ENCODE measurements at places on chromosomes 2 and 18.

- no peak for DNase-seq
Measured at GRCh38 chr2:28101892-28102291, 211.4 kb downstream of the BABAM2 start.

DNA sequence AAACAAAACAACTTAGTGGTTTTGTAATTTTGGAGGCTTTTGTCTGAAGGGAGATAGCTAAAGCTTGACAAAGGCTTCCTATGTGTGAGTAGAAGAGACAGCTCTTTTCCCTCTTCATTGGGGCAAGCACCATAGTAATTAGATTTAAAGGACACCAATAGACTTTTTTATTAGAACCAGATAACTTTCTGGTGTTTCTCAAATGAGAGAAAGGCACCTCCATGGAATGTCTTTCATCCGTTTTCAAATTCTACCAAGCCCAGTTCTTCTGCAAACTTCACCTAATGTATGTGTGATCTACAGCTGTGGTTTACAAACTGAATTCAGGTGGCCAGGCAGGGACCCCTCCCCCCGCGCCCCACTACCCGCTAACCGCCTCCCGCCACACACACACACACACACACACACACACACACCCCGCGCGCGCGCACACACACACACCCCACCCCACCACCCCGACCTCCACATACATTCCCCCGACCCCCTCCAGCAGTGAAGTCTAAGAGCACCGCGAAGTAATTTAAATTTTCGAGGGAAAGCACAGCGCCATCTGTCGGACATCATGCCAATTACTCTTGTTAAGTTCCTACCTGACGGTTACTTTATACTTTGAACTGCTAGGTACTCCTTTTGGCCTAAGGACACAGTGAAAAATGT, 31.6 kb upstream of the PPP1R1C start:
- DNase-seq, result peak; percentile 35

GRCh38 chr18:10101729-10102128, 187.9 kb downstream of the VAPA start:
- no peak for DNase-seq

GRCh38 chr2:9292426-9292825, 85.8 kb downstream of the ASAP2 start:
- DNase-seq, result no peak

DNA sequence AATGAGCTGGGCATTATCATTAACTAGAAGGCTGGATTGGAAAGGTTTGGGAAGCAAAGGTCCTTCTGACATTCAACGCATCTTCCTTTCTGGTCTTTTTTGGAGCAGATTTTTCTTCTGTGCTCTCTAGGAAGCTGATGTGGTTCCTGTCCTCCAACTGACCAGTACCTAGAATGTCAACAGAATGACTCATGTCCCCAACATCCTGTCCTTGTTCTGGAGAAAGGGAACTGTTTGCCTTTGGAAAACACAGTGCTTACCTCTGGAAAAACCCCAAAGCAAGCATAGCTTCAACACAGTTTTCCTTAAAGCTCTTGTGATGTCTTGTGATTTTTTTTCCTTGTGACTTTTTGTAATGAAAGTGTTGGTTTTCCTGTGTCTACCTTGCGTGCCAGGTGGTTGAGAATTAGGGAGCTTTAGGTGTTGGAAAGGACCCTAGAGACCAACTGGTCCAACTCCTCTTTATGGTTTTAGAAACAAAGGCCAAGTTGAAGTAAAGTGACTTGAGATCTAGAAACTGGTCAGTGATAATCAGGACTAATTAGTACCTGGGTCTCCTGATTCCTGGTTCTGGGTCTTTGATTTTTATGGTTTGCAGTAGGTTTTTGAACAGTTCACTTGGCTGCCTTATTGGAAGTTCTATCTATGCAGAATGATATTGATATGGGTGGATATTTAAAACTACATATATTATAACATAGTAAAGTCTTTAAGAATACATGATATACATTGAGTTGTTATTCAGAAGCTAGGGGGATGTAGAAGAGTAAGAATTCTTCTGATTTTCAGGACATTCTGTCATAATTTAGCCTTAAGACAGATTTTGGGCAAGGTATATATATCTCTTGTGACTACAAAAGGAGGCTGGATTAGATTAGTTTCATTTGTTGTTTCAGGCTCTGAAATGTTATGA, 70.5 kb downstream of the FMNL2 start:
- no peak for DNase-seq

DNA sequence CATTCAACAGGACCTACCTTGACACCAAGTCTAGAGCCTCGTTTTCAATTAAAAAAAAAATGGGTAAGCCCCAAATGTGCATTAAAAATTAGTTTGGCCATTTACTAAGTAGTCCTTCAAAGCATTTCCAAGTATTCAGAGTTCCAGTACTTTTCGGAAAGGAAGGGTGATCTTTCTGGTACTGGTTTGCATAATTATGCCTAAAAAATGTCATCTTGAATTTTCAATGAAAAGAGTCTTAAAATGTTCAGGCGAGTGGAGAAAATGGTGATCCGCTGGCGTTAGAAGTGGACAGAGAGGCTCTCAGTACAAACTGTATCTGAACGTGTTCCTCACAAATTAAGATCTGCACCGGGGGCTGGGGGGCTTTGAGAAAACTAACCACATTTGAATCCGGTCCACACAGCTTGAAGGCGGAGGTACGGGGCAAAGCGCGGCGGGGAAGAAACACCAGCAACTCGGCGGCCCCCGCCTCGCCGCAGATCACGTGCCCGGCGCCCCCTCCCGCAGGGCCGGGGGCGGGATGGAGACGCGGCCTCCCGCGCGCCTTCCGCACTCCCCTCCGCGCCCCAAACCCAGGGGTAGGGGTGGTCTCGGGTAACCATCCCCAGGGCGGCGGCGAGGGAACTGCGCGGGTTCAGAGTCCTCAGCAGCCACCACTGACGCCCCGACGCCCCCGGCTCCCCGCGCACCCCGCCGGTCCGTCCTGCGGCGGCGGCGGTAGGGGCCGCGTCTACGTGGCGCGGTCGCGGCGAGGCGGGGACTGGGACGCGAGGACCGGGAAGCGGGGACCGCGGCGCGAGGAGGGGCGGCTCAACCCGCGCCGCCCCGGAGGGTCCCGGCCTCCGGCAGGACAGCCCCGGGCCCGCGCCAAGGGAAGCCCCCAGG, 564 bp downstream of the LPIN2 start:
- DNase-seq, result peak; percentile 48

DNA sequence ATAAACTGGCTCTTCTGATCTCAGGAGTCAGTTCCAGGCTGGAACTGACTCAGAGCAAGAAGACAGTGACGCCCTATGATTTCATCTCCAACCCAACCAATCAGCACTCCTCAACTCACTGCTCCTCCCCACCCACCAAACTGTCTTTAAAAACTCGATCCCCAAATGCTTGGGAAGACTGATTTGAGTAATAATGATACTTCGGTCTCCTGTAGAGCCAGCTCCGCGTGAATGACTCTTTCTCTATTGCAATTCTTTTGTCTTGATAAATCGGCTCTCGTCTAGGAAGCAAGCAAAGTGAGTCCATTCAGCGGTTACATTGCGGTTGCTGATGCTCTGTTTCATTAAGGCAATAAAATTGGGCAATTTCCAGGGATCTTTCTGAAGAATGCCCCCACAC, 1025.3 kb upstream of the CNTNAP5 start:
- no peak for DNase-seq

DNA sequence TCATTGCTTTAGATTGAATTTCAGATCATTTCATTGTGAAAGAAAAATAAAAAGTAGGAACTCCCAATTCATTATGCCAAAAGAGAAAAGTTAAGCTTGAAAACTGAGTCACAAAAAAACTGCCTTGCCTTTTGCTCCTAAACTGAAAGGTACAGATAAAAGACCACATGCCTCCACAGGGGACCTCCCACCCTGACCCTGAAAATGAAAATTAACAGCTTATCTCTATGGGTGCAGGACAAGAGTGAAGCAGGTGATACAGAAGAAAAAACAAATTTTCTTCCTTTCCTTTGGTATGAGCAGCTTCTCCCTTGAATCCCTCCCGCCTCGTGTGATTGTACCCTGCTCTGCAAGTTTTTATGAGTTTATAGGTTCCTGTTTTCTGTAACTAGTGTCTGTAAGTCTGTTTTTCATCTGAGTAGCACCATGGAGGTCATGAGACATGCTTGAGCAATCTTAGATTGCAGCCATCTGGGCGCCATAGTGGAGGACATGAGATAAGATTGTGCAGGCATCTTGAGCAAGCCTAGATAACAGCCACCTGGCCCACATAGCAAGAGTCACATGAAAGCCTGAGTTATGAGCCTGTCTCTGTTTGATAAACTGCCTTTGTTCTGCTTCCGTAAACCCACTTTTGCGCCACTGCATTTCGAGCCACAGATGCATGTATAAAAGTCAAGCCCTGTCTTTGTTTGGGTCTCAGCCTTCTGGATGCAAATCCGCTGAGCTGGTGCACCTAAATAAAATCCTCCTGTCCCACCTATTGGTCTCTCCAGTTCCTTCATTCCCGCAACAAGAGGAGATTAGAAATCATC, 56.2 kb upstream of the DYNC1I2 start:
- DNase-seq, result no peak

- DNase-seq, result no peak
Measured at GRCh38 chr2:235607546-235608199, 113.8 kb downstream of the AGAP1 start.

DNA sequence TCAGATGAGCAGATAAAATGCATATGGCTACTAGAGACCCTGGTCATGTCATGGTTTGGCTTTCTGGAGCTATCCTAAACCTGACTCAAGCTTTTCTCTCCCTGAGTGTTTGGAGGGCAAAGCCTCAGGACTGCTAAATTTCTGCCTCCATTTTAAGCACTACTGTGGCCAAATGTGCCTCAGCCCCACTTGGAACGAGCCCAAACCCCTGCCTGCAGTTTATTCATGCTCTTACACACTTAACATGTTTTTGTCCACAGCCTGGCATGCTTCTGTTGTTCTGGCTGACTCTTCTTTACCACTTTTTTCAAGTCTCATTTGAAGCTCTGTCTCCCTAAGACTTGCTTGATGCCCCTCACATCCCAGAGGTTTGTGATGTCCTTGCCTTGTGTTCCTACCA, 24.7 kb downstream of the MGAT5 start:
- no peak for DNase-seq

GRCh38 chr18:27942706-27943105, 234.2 kb downstream of the CDH2 start:
- no peak for DNase-seq

DNA sequence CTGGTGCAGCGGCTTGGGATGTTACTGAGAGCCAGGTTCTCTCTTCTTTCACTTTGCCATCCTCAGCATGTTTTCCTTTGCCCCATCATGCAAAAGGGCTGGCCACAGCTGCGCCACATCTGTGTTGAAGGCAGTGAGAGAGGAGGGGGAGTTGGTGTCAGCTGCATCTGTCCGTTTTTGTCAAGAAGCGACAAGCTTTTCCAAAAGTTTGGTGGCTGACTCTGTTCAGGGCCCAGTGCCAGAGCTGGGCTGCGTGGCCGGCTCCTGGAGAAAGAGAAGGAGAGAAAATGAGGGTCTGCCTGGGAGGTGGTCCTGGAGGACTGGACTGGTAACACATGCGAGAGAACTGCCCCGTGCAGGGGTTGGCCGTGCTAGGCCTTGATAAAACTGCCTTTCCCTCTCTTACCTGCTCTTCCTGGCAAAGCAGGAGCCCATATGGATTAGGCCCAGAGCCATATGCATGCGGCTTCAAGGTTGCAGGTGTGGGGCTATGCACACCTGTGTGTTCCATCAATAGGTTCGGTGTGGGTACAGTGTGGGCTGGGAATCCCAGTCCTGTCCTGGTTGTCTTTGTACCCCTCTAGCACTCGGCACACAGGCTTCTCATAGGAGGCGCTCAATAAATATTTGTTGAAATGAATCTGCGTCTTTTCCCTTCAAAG, 9.0 kb downstream of the RNF144A start:
- no peak for DNase-seq

- no peak for DNase-seq
Measured at GRCh38 chr18:35099911-35100310, 58.7 kb downstream of the MAPRE2 start.

- DNase-seq, result no peak
Measured at GRCh38 chr18:44066541-44066940, 614.1 kb upstream of the SETBP1 start.

- DNase-seq, result no peak
Measured at GRCh38 chr2:793236-793635, 116.0 kb upstream of the TMEM18 start.

- peak; percentile 55 for DNase-seq
Measured at GRCh38 chr2:11248-11941, 34.9 kb downstream of the FAM110C start.

DNA sequence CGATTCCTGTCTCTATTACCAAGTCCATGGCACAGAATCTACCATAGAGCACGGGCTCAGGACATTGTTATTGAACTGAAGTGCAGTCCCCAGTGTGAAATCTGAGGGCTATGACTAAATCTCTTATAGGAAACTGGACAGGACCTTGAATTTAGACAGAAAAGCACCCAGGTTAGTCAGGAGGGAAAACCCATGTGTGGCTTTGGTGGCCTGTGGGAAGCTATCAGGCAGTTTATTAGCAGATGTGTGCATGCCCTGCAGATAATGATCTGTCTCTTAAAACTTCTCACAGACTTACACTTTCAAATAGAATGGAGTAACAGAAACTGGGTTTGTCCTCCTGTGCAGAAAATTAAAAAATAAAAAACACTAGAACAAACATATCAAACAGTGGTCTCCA, 610.0 kb upstream of the RAB6C start:
- no peak for DNase-seq

- no peak for DNase-seq
Measured at GRCh38 chr2:38153476-38154135, 77.7 kb upstream of the CYP1B1 start.

DNA sequence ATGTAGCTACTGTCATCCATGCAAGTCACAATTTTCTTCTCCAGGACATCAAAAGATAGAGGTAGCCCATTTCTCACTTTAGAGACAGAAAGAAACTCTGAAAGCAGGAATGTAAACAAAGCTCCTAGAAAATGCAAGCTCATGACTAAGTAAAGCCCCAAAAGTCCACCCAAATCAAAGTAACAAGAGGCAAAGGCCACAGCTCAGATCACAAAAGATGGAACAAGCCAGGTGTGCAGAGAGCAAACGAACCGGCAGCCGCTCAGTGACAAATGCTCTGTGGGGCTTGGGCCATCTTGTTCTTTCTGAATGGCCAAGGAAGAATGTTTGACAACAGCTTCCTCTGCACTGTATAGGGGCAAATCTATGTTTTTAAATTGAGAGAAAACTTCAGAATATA, 201.0 kb downstream of the CYRIA start:
- DNase-seq, result no peak

- DNase-seq, result no peak
Measured at GRCh38 chr18:14941792-14942191, 193.8 kb downstream of the ANKRD30B start.

DNA sequence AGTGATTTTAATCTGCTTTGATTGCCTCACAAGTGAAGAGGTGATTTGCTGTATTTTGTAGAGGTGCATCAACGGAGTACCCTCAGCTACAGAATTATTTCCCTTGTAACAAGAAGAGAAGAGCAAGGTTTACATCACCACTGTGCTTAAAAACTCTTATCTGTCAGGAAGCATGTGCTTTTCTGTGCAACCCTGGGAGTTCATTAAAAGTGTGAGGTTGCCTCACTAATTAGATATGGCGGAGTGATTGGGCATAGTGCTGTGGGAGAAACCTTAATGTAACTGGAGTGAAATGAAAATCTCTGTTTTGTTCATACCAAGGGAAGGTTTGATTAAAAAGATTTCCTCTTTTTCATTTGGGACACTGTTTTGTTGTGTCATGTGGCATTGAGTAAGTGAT, 544.7 kb downstream of the PARD3B start:
- no peak for DNase-seq

All from activated T-helper 9 cell treated with anti-CD3 and anti-CD28 coated beads, Interleukin-2, amount 50 U/mL, for 16 hours (primary cell).